AG04450 (cell line): ENCODE measurements at places on chromosomes 13 and 19. TPM values are rescaled to one million over a fixed set of nuclear protein-coding genes. Genes with fewer than 3 reads are reported as not detected.

CRLF1 gene
- polyA plus RNA-seq: 2.6 and 2.9 TPM in 2 replicates

- DNase-seq: no peak
These were observed 69.8 kb downstream of the CDK8 start for GRCh38 chr13:26323764-26324163.

GPR12 gene
- not detected in 2 replicates for polyA plus RNA-seq

DNA sequence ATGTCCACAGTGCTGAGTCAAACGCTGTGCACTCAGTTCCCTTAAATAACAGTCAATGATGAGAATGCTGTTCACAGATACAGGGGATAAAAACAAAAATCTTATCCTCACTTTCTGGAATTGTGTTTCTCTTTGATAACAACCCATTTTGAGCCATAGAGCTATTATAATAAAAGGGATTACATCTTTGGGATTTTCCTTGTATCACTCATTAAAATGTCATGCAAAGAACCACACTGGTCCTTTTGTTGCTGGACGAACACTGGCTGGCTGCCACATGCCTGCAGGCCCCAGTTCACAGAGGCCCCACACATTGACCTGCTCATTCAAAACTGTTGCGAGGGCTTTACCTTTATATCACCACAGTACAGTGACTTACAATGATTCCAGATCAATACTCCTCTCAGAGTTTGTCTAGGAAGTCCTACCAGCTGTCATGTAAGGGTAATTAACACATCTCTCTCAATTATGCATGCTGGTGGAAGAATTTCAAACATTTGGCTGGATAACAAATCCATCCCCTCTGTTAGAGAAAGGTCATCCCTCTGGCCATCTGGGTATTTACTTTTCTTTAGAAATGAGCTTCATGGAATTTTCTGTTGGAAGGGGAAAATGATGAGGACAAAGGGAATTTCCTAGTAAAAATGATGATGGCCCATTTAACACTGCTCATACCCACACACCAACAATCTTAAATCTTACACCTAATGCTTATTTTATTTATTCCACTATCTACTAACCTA, 85.9 kb downstream of the MBNL2 start:
- no peak for DNase-seq

GRCh38 chr13:23427342-23427843, 6.1 kb downstream of the SACS start:
- peak; percentile 73 for DNase-seq

UBE2L5 gene
- polyA plus RNA-seq: 0.56 and 0.81 TPM in 2 replicates

DNA sequence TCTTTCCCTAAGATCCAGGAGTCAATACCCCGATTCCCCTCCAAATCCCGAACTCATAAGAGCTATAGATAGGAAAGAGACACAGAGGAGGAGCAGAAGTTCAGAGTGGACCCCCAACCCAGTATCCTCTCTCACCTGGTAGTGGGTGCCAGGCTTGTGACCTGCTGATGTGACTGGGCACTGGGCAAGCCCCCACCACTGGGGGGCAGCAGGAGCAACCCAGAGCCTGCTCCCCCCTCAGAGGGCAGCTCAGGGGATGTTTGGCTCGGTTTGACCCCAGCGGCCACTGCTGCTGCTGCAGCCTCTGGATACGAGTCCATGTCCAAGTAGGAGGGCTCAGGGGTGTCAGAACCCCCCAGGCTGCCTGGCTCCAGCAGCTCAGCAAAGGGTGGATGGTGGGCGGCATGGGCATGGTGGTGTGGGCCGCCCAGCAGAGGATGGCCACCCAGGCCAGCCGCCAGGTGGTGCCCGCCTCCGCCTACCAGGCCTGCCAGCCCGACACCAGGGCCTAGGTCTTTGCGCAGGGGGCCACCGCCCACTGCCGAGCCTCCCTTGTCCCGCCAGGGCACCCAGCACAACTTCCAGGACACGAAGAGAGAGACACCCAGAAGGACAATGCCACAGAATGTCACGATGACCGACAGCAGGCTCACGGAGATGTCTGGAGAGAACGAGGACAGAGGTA, 7.4 kb downstream of the SYT3 start:
- DNase-seq: no peak

DNA sequence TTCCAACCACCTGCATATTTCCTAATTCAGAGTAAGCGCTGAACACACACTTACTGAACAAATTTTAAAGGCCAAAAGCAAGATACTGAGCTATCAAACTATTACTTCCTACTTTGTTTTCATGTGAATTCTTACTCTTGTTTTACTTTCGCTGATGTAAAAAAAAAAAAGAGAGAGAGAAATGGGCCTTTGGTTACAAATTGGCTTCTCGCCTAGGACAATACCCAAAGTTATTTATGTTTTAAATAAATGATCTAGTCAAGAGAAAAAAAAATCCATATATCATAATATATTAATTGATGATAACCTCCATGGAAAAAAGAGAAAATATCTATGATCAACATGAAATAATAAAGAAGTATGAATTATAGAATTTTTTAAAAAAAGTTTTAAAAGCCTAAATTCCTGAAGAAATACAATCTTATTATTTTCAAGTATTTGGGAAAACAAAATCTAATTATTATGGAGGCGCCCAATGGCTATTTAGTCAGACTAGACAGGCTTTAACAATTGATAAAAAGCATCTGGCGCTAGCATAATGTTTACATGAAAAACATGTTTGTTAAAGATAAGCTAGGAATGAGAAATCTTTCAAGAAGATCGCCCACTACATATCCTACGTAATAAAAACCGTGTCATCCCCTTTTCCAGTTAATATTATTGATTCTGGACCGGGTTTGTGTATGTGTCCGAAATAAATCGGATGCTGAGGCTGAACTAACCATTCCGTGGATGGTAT, 9.0 kb downstream of the COL4A1 start:
- no peak for DNase-seq

KIR2DL3 gene
- polyA plus RNA-seq: not detected in 2 replicates

DNA sequence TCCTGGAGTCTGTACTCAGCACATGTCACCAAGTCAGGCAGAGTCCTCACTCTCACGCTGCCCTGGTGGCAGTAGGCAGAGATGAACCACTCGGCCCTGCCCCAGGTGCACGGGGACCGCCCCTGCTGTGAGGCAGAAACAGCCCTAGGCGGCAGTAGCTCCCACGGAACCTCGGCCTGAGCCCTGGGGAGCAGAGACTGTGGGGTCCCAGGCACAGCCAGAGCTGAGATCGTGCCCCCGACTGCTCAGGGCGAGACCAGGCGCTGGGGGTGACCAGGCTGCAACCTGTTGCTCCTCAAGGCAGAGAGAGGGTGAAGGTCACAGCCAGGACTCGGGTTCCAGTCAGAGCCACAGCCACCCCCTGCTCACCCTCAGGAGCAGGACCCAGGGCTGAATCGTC, 34.9 kb downstream of the AP1M1 start:
- no peak for DNase-seq

CCDC61 gene
- polyA plus RNA-seq: 4.2 and 6.8 TPM in 2 replicates

GRK1 gene
- not detected in 2 replicates for polyA plus RNA-seq

GRCh38 chr19:1745589-1746031, 7.7 kb upstream of the ONECUT3 start:
- no peak for DNase-seq

ZNF69 gene
- 4.5 and 5.5 TPM in 2 replicates for polyA plus RNA-seq

DNA sequence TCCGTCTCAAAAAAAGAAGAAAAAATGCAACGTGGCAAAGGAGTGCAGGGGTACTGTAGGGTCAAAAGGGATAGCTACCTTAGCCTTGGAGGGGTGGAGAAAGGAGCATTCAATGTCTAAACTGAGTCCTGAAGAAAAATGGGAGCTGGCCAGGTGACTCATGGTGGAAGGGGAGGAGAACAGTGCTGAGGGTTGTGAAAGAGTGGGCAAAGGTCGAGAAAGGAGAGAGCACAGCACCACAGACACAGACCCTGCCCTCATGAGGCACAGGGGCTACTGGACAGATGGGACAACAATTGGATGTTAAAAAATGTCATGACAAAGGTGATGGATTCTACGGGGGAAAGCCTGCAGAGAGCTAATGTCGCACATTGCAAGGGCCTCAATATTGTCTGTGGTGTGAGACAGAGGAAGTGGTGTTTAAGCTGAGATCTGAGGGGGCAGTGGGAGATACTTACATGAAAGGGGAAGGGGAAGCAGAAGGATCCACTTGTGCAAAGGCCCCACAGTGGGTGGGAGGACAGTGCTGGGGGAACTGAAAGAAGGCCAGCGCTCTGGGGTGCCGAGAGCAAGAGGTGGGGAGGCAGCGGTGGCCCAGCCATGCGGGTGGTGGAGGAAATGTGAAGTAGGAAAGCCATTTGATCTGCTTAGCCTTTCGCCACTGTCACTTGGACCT, 42.9 kb upstream of the URAD start:
- no peak for DNase-seq

DNA sequence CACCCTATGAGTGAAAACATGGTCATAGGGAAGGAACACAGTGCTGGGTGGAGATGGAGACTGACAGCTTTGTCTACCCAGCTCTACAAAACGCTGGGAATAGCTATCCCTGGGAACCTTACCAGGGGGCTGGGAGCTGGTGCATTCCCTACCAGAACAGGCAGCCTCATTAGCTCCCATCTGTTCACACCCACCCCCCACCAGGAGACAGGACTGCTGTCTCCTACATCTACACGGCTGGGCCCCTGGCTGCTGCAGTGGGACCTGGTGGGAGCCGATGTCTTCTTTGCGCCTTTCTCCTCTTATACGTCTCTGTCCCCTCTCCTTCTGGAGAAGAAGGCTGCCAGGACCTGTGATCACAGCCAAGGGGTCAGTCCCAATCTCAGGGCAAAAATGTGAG, 90.8 kb downstream of the UQCRFS1 start:
- DNase-seq: no peak

GRCh38 chr13:76216729-76217128, 580.6 kb downstream of the LMO7 start:
- DNase-seq: no peak

DNA sequence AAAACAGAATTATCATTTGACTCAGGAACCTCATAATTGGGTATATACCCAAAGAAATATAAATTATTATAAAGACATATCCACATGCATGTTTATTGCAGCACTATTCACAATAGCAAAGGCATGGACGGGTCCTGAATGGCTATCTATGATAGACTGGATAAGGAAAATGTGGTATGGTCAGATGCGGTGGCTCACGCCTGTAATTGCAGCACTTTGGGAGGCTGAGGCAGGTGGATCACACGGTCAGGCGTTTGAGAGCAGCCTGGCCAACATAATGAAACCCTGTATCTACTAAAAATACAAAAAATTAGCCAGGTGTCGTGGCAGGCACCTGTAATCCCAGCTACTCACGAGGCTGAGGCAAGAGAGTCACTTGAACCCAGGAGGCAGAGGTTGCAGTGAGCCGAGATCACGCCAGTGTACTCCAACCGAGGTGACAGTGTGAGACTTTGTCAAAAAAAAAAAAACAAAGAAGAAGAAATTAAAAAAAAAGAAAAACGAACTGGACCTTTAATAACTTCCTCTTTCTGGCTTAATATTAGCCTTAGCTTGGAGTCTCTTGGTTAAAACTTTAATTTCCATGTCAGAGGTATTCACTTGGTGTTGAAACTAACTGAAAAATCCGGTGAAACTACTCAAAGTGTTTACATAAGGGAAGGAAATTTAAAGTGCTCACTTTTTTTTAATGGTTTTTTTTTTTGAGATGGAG, 104.4 kb downstream of the ZNF486 start:
- DNase-seq: no peak

DNA sequence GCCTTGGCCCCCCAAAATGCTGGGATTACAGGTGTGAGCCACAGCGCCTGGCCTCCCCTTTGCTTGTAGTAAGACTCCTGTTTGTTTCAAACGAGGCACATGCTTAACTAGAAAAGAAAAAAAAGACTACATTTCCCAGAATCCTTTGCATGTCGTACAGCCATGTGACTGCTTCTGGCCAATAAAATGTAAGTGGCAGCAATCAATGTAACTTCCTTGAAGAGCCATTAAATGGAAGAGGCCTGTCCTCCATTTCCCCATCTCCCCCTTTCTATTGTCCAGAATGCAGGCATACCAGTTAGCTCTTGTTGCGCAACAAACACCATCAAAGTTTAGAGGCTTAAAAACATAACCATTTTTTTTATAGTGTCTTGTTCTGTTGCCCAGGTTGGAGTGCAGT, 10.4 kb upstream of the GPR32 start:
- DNase-seq: no peak

GRCh38 chr13:95044452-95045205, 256.6 kb downstream of the ABCC4 start:
- DNase-seq: no peak

ARRDC5 gene
- not detected in 2 replicates for polyA plus RNA-seq

DNA sequence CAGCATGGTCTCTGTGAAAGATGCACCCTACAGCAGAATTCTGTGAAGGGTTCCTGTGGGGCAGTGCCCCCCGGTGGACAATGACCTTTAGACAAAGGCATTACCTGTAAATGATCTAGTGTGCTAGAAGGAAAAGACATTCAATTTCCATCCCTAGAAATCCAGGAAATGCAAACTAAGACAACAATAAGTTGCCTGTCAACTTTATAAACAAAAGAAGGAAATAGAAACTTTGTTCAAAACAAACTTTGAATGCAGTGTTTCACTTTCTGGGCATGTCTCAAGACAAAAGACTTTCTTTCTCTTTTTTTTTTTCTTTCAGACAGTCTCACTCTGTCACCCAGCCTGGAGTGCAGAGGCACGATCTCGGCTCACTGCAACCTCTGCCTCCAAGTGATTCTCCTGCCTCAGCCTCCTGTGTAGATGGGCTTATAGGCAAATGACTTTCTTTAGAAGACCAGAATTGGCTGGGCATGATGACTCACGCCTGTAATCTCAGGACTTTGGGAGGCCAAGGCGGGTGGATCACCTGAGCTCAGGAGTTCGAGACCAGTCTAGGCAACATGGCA, 15.5 kb downstream of the TEX101 start:
- no peak for DNase-seq

SCGB2B2 gene
- polyA plus RNA-seq: 0.04 and 0.21 TPM in 2 replicates

CGB1 gene
- polyA plus RNA-seq: not detected in 2 replicates

- DNase-seq: no peak
These were observed 1.7 kb downstream of the GAPDHS start for GRCh38 chr19:35534803-35535480.

SIGLEC8 gene
- polyA plus RNA-seq: not detected in 2 replicates

SPACA4 gene
- not detected in 2 replicates for polyA plus RNA-seq

C13orf42 gene
- not detected in 2 replicates for polyA plus RNA-seq

AXL gene
- polyA plus RNA-seq: 210 and 212 TPM in 2 replicates

ERICH4 gene
- polyA plus RNA-seq: not detected in 2 replicates

ZNF582 gene
- polyA plus RNA-seq: 3.1 and 3.9 TPM in 2 replicates

RPS16 gene
- polyA plus RNA-seq: 1,488 and 2,094 TPM in 2 replicates

DNA sequence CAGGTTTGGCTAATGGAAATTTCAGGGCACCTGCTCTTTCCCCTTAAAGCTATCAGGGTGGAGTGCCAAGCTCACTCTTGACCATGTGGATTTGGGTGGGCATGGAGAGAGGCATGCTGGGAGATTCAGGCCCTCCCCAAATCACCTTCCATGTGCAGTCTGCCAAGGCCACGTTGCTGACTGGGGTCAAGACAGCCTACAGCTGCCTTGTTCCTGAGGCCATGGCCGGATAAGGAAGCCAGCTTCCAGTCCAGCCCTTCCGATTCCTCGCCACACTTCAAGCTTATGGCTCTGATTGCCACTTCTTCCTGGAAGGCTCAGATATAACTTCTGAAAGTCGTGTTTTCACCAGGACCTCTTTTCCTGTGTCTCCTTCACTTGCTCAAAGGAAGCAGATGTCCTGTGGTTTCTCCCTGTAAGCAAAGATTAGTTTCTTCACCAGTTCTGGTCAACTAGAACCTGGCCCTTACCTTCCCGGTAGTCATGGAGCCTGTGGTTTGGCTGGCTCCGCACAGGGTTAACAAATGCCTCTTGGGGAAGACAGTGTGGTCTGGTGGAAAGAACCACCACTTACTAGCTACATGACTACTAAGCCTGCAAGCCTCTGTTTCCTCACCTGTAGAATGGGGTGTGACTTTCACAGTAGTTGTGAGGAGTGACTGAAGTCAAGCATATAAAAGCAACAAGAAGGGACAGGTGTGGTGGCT, 16.1 kb upstream of the TPT1 start:
- no peak for DNase-seq

ZSWIM9 gene
- 0.66 and 0.83 TPM in 2 replicates for polyA plus RNA-seq
